Activated CD4-positive, alpha-beta T cell treated with anti-CD3 and anti-CD28 coated beads, Interleukin-2, amount 50 U/mL, for 16 hours (primary cell): ENCODE measurements at places on chromosomes 3 and 15.

DNA sequence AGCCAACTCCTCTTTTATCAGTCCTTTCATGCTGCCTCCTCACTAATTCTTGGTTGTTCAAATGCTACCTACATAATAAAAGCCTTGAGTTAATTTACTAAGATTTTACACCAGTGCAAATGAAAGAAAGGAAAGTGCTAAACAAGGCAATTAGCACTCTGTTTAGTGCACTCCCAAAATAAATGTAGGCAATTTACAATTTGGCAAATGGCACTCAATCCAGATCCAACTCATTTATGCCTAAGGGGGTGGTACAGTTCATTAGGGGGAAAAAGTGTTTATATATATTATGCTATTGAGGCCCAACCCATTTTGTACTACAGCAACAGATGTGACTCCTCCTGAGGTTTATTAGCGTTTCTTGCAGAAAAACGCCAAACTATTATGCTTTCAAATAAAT, 370.1 kb downstream of the NR2F2 start:
- DNase-seq, result no peak

GRCh38 chr15:69660658-69661405, 208.2 kb downstream of the RPLP1 start:
- no peak for DNase-seq

- DNase-seq, result no peak
These were observed 916 bp downstream of the IL17RD start for GRCh38 chr3:57164217-57164656.

- DNase-seq, result peak; percentile 69
These were observed 120.9 kb downstream of the SAMMSON start for GRCh38 chr3:70120357-70120966.

DNA sequence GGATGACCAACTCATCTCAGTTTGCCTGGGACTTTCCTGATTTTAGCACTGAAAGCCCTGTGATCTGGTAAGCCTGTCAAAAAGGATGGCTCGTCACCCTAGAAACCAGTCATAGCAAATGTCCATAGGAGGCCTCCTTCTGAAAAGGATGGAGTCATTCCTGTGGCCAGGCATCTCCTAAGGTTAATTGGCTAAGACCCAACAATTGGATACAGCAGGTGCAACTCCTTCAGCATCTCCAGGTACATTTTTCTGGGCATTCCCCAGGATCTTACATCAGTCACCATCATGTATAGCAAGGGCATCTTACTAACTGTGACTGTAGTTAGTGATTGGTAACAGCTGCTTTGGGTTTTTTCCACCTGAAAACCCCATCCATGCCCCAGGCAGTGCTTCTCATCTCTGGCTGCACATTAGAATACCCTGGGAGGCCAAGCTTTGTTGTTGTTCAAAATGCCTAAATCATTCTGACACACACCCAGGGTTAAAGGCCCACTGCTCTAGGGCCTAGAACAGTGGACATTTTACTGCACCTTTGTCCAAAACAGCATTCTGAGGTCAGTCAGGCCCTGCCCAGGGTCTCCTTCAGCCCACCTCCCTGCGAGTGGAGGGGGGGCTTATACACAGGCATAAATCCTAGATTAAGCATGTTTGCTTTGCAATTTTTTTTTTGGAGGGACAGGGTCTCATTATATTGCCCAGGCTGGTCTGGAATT, 28.3 kb upstream of the GALNT15 start:
- DNase-seq, result no peak

- no peak for DNase-seq
These were observed 57.4 kb downstream of the MRPS25 start for GRCh38 chr3:15007681-15008141.

GRCh38 chr15:95249524-95249923, 1018.2 kb downstream of the MCTP2 start:
- DNase-seq, result no peak

GRCh38 chr3:156010829-156011228, 109.5 kb upstream of the KCNAB1 start:
- DNase-seq, result no peak

- DNase-seq, result no peak
These were observed 283.0 kb upstream of the VEPH1 start for GRCh38 chr3:157786211-157786610.

GRCh38 chr3:98587654-98588053, 5.8 kb downstream of the CPOX start:
- no peak for DNase-seq

GRCh38 chr3:135215516-135215915, 420.5 kb downstream of the EPHB1 start:
- DNase-seq, result no peak

DNA sequence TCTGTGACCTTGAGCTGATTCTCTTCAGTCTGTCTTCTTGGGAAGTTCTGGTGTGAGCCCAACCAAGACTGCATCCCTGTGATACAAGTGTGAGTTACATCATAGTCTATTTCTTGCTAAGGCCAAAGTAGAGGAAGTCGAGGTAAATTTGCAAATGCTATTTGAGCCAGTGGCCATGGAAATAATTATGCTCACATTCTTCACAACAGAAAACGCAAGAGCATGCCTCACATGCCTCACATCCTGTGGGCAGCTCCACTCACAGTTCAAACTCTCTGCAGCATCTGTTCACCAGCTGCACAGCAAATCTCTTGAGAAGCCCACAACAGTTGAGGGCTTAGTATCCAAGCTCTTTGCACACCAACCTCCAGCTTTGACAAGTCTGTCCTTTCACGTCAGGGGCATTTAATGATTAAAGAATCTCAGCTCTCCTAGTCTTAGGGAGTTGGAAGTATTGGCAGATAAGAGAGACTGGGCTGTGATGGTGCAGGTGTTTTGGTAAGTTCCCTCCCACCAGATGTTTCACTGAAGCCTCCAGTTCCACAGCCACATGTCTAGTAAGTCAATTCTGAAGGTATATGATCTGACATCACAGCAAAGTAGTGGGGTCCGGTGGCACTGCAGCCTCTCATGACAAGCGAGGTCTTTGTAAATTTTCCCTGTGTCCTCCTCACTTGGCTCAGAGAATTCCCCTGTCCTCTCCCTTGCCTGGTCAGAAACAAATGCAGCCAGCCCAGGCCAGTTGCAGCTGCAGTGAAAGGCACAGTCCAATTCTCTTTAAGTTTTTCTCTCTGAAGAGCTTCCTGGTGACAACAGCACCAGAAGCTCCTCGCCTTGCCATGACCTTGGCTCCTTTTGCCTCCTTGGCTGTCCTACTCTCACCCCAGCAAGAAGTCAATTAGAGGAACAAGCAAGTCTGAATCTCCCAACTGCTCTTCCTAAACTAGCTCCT, 166.1 kb downstream of the SSR3 start:
- DNase-seq, result no peak

- no peak for DNase-seq
These were observed 27.8 kb downstream of the GAP43 start for GRCh38 chr3:115651087-115651486.

- no peak for DNase-seq
These were observed 17.8 kb downstream of the SUMF1 start for GRCh38 chr3:4449043-4449805.

DNA sequence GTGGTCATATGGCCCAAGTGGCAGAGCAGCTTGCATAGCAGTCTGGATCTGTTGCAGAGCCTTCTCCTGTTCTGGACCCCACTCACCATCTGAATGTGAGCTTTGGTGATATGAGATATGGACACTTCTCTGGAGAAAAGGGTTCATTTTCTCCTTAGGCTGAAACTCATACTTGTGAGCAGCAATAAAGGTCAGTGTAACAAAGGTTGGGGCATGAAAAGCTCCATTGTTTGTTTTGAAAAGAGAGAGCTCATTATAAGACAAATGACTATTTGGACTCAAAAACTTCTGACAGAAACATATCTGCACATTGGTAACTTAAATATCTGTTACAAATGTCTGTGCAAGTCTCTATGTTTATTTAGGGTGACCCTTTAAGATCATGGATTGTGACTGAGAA, 517.3 kb downstream of the MFSD1 start:
- DNase-seq, result no peak

DNA sequence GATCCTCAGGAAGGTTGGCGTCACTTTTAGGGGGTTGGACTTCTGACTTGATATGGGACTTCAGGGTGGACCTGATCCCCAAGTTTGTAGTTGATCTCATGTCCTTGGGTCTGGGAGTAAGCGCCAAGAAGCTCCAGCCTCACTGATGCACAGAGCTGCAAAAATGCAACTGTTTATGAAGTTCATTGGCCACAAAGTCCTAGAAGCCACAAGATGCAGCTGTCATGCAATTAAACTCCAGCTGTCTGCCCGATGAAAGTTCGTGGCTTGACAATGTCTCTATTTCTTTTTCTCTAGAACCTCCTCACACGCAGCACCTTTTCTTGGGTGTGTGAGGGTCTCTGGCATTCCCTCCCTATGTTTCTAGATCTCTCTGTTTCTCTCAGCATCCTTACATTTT, 9.2 kb upstream of the ACAN start:
- DNase-seq, result no peak

DNA sequence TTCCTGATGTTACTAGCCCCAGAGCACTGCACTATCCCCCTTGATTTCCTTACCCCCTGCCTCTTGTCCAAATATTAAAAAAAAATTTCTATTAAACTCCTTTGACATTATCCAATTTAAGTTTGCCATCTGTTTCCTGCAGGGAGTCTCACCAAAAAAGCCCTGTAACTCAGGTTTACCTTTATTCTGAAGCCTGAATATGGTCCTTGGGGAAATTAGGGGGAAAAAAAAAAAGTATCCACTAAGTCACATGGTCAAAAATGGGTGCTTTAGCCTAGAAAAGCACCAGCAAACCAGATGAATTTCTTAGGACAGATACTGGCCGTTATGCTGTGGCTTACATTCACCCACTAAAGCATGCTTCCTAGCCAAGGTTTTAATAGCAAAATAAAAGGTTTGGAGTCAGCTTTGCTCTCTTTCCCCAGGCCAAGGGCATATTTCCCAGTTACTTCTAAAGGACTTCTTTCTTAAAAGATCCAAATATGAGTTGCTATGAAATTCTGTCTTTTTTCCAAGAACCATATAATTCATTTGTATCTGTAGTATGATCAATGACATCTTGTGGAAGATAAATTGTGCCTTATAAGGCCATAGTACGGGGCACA, 394.9 kb downstream of the LSAMP start:
- DNase-seq, result no peak
